ENCODE measurements at places on chromosomes 6 and 20.

GRCh38 chr6:167576050-167576741, 250.5 kb upstream of the AFDN start:
- DNase-seq: no peak

GRCh38 chr6:122619309-122619708, 9.1 kb downstream of the PKIB start:
- no peak for DNase-seq

DNA sequence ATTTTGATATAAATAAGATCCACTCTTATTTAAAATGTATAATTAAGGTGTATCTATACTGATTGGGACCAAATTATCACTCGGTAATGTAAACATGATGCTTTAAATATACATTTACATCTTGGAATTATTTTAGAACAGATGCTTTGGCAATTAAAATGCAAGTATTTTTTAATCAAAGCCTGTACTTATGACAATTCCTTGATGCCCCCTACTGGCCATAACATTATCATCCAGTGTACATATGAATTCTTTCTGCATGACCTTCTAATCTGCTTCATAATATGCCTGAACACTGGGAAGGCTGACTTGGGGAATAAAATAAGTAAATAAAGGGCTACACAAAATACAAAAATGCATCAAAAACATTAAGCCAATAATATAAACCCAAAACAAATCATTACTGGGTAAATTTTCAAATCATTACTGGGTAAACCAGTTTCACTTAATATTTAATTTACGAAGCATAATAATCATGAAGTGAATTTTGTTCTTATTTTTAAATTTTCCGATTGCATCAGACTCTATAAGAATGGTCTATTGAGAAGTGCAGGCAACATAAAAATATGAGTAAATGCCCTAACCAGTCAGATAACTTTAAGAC, 65.1 kb downstream of the CGA start:
- no peak for DNase-seq

DNA sequence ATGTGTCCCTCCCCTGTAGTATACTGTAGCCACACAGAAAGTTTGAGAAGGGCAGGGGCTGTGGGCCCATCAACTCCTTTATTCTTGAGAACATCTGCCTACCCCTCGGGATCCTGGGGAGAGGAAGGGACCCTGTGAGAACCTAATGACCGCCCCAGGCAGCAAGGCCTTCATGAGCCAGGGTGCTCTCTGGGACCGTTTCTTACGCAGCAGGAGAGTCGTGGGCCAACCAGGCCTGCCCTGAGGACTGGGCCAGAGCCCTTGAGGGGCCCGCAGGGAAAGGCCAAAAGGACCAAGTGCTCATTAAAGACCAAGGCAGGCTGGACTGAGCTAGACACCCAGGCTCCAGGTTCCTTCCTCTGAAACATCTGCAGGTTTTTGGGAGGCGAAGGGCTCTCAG, 5.2 kb downstream of the SGK2 start:
- no peak for DNase-seq

GRCh38 chr20:13960525-13960924, 29.9 kb downstream of the SEL1L2 start:
- no peak for DNase-seq

- DNase-seq: no peak
These were observed 547 bp downstream of the SAMD5 start for GRCh38 chr6:147508866-147509608.

- no peak for DNase-seq
These were observed 52.1 kb upstream of the DSP start for GRCh38 chr6:7489376-7489775.

DNA sequence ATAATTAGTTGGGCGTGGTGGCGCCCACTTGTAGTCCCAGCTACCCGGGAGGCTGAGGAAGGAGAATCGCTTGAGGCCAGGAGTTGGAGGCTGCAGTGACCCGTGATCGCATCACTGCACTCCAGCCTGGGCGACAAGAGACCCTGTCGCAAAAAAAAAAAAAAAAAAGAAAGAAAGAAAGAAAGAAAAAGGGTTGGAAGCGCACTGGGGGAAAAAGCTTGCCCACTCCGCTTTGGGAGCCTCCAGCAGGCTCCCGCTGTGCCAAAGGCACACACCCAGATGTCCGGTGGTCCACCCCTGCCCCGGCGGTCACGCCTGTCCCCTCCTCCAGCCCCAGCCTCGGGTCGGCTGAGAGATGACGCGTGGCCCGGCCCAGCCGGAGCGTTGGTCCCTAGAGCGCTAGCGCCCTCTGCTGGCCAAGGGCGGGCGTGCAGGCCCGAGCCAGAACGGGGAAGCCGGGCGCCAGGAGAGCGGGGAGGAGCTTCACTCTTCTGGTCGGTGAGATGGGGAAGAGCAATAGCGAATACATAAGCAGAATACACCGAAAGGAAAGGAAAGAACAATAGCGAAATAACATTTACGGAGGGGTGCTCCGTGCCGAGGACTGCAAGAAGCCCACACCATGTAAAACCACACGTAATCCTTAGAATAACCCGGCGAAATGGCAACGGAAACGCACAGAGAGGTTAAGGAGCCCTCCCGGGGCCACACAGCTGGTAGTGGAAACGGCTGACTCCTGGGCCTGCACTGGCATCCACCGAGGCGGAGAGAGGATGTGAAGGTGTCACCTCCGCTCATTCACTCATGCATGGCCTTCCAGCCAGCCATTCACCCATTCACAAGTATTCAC, 41.7 kb downstream of the UBE2V1 start:
- peak; percentile 96 for DNase-seq

DNA sequence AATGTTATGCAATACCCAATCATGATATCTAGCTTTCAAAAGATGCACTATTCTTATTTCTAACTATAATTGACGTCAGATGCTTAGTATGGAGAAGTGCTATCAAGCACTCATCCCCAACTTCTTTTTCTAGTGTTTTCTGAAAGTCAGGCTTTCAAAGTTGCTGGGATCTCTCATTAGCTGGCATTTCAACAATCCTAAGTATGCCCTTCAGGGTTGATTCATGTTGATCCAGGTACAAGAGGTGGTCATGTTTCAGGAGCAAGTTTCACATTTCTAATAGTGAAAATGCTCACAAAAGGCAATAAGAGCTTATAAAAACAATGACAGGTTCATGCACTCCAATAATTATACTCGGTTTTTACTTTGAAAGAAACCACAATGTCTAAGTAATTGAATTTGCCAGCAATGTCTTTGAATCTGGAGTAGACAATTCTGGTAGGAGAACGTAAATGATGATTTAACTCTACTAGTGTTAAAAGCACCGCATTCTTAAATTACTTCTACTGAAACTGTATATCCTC, 193.7 kb upstream of the KHDRBS2 start:
- DNase-seq: no peak

- DNase-seq: peak; percentile 45
These were observed 36.9 kb upstream of the BLCAP start for GRCh38 chr20:37564388-37565133.

DNA sequence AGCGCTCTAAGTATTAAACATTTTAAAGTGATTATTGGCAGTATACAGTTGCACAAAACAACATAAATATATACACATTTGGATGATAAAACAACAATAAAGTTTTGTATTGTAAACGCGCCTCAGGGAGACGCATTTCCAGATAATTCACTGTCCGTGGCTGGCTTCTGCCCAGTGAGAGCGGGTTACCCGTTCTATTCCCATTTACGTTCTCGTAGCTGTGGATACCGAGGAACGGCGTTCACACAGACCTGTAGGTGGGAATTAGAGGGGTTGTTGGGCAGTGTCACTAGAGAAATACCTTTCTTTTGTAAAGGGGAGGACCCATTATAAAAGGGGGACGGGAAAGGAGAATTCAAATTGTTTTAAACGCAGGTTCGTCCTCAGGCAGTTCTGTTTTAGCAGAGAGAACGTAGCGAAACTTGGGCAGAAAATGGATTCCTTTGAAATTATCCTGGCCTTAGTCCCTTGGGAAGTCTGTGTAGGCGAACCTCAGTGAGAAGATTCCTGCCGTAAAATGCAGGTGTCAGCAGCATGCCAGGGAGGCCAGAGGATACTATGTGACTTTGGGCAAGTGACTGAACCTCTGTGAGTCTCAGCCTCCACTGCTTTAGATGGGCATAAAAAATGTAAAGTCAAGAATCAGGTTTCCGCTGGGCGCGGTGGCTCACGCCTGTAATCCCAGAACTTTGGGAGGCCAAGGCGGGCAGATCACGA, 756 bp downstream of the MTG2 start:
- DNase-seq: no peak

DNA sequence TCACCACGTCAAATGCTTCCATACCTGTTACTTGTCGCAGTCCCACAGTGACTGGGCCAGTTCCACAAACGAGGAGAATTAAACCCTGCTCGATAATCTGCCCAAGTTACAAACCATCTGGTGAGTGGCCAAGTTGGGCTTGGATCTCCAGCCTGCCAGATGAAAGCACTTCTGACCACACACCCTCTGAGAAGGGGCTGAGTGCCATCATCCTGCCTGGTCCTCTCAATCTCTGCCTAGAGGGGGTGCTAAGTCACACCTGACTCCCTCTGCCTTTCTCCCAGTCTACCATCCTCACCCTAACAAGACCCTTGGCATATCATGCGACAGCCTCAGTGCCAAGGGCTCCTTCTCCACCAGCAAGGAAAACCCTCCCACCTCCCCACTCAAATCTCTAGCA, 15.8 kb downstream of the RRP36 start:
- DNase-seq: no peak

GRCh38 chr6:48535582-48536009, 424.6 kb upstream of the PTCHD4 start:
- no peak for DNase-seq

DNA sequence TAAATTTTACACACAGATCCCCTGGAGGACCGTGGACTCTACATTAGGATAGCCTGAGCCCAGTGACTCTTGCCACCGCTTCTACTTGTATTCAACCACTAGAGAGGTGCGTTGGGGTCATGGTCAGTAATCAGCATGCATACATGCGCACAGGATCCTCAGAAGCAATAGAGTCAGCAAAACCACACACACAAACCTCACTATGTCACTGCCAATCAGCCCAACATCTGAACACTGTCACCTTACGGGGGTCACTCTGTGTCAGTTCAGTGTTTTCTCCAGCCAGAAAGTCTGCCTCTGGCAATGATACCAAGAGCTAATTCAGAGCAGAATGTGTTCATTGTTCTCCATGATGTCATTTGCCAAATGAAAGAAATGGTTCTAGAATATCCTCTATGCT, 225.3 kb downstream of the KHDC1L start:
- no peak for DNase-seq

GRCh38 chr20:2837221-2837960, 3.1 kb downstream of the PCED1A start:
- DNase-seq: no peak

DNA sequence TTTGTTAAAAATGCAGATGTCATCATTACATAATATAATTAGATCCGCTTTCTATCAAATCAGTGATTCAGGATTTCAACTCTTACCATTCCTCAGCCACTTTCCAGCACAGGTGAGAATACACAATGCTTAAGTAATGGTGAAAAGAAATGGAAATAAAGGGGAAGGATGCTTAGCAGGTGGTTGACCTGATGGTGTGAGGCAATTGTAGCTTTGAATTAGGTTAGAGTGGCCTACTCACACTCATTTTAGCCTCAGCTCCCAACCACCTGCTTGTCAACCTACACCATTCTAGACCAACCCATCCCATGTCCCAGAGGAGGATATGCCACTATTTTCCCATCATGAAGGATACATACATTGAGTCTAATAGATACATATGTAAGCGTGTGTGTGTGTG, 138.1 kb downstream of the DNAH8 start:
- DNase-seq: no peak

DNA sequence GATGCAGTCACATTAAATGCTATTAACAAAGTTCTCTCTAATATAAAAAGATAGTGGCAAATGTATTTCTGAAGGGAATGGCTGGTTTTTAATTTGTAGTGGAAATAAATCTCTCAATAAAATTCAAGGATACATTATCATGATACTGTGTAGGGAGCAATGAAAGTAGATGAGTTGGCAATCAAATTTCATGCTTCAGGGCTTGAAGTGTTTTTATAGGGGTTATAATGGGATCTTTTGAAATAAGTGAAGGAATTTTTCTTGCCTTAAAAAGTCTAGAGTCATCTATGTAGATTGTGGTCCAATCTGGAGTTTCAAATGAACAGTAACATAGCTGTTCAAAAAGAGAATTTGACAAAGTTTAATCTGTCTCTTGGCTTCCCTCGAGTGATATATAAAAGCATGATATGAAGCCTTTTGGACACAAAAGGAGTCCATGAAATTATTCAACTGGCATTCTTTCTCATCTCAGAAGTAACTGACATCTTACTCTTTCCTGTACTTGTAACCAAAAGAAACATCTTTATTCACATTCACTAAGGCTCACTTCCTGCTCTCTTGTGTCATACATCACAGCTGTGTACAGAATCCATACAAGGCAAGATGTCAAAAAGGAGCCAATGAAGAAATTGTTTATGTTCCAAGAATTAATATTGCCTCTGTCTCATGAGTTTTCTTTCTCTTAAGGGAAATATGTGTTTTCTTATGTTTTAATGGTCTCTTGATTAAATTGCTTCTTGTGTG, 591.0 kb upstream of the GJE1 start:
- no peak for DNase-seq

DNA sequence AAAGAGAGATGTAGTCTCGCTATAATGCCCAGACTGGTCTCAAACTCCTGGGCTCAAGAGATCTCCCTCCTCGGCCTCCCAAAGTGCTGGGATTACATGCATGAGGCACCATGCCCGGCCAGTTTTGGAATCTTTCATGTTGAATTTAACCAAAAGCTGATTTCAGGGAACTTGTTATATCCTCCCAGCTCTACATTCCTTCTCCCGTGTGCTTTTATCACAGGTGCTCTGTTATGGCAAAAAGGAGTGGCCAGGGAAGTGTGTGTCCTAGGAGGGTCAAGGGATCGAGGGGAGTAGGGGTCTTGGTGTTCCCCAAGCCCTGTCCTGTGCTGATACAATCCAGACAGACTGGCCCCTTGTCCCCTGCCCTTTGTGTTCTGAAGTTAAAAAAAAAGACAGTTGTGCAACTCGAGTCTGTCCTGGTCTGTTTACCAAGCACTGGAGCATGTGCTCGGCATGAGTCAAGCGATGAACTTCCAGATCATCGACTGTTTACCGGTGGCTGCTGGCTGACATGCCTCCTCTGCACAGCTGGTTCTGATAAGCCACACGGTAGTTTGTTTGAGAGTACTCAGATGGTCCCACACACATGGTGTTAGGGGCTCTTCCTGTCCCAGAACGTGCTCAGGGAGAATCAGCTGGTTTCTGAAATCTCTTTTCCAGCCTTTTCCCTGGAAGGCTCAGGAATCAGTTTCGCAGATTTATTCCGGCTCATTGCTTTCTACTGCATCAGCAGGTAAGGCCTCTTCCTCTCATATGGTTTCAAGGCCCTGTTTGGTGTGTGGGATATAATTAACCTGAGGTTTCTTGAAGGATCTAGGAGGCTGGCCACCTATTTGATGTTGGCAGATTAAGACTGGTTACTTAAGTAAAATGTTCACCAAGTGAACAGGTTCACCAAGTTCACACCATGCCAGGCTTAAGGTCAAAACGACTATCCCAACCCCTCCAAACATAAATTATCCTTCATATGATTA, 52.6 kb upstream of the NAA20 start:
- DNase-seq: no peak

- DNase-seq: no peak
These were observed 136.6 kb downstream of the ANKRD60 start for GRCh38 chr20:58091810-58092209.

Data from activated CD4-positive, alpha-beta T cell treated with anti-CD3 and anti-CD28 coated beads, Interleukin-2, amount 50 U/mL, for 48 hours (primary cell).